GM04503 (cell line): ENCODE measurements at places on chromosomes 2 and 18.

GRCh38 chr2:42929546-42930024, 137.2 kb upstream of the HAAO start:
- no peak for DNase-seq

DNA sequence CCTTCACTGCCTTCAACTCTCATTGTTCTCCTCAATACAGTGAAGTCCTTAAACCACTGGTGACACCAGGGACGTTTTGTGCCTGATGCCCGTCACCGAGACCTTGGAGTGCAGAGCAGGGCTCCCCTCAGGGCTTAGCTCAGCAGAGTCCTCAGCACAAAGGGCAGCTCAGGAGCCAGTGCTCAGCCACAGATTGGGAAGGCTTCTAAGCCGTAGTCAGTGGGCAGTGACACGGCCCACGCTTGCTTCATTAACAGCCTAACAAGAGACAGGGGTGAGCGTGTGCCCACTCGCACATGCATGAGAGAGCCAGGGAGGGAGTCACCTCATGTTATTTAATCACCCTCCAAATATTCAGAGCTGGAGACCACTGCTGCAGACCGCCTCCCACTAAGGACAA, 137.5 kb downstream of the SH3RF3 start:
- no peak for DNase-seq

- DNase-seq = no peak
Measured at GRCh38 chr18:55400081-55400480, 187.9 kb downstream of the TCF4 start.

- DNase-seq = peak; percentile 49
Measured at GRCh38 chr2:192267484-192267883, 72.8 kb upstream of the TMEFF2 start.

DNA sequence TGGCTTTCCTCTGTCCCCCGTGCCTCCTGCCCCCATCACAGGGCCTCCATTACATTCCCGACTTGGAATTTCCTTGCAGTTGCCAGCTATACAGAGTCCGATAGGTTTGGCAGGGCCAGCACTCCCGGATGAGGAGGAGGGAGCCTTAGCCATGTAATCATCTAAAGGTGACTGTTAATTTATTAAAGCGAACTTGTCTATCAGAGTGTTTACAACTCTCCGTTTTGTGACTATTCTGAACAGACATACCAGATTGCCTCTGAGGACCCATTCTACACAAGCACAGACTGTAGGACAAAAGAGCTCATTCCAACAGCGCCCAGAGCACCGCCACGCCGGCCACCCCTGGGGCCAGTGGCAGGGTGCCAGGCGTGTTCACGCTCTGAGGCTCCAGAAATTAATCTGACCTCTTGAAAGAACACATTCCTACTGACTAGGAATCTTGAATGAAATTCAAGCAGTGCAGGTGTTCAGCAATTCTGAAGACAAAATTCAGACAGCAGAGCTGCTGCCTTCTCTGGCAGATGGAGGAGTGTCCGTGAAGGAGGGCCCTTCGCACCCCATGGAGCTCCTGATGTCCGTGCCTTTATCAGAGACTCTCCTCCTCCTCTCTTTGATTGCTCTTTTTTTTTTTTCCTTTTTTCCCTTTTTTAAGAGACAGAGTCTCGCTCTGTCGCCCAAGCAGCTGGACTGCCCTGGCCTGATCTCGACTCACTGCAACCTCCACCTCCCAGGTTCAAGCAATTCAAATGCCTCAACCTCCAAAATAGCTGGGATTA, 58.1 kb upstream of the RALBP1 start:
- no peak for DNase-seq

- no peak for DNase-seq
Measured at GRCh38 chr2:120379916-120380893, 34.3 kb downstream of the INHBB start.

DNA sequence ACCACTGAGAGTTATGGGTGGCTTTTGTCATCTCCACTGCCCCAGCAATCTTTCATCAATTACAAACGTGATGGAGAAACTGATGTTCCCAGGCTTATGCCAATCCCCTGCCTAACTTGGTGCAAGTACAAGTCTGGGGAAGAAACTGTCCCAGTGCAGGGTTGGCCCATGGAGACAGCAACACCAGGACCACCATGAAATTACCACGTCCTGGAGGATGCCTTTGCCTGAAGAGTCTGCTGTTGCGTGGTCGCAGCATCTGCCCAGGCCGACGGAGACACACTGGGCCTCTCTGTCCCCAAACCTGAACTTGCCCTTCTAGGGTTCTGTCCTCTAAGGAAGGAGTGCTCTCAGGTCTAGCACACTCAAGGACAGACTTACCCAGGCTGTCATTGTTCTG, 496.8 kb upstream of the RAB6C start:
- no peak for DNase-seq

GRCh38 chr2:171360905-171361304, 72.9 kb downstream of the METTL8 start:
- DNase-seq = no peak

DNA sequence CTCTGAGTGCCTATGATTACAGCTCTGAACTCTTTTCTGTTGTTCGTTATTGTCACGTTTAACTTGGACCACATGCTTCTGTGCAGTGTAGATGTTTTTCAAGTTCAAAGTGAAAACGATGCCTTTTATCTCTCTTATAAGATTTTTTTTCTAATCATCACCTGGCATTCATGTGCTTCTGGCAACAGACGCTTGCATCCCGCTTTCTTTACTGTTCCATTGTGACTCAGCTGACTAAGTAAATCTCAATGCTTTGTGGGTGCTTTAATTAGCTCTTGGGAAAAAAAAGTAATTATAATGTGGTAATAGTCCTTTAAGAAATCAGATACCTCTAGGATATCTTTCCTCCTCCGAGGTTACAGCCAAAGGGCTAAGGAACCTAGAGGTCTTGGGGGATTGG, 31.2 kb upstream of the RMP24 start:
- DNase-seq = no peak

- no peak for DNase-seq
Measured at GRCh38 chr2:67694445-67694844, 297.3 kb downstream of the ETAA1 start.

- DNase-seq = no peak
Measured at GRCh38 chr2:81876624-81877023, 1572.1 kb upstream of the LRRTM1 start.

GRCh38 chr2:224892574-224893204, 149.6 kb downstream of the DOCK10 start:
- no peak for DNase-seq

DNA sequence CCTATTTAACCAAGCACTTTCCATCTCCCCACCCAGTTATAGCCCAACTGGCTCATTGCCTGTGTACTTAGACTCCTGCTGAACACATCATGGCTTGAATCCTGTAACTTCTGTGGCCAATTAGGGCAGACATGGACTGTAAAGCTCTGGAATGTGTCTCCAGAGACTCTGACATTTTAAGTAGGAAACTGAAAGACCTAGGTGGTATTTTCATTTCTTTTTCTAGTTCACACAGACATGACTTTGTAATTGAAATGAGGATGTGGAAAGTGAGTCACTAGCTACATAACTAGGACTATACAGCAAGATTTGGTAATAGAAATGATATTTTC, 12.2 kb downstream of the DOK1 start:
- peak; percentile 97 for DNase-seq

GRCh38 chr2:100180503-100180902, 38.1 kb upstream of the AFF3 start:
- no peak for DNase-seq

- DNase-seq = no peak
Measured at GRCh38 chr2:70894765-70895164, 40.9 kb upstream of the ATP6V1B1 start.

GRCh38 chr2:127887776-127888130, 2.0 kb upstream of the AMMECR1L start:
- DNase-seq = no peak

DNA sequence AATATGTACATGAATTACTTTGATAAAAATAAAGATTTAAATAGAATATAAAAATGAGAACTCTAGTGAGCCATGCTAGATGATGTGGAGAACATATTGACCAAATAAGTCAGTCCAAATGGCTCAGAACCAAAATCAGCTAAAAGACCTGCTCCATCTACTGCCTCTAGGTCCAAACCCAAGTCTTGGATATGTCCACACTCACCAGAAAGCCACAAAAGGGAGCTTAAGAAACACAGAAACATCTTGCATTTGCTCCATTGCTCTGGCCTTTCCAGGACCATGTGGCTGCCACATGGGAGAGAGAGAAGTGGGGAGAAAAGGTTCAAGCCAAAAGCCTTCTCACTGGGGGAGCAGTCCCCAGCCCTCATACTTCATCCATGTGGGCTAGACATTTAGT, 272.5 kb downstream of the DYSF start:
- DNase-seq = no peak
